Stimulated activated CD8-positive, alpha-beta memory T cell treated with anti-CD3 and anti-CD28 coated beads, Interleukin-15, amount 100 ng/mL, for 48 hours (primary cell): ENCODE measurements at places on chromosomes 4 and X.

GRCh38 chr4:107721436-107722100, 1.5 kb upstream of the PAPSS1 start:
- DNase-seq, result peak; percentile 37

GRCh38 chr4:112765317-112765974, 128.5 kb downstream of the LARP7 start:
- DNase-seq, result no peak

GRCh38 chr4:101367201-101367600, 19.9 kb upstream of the PPP3CA start:
- no peak for DNase-seq

DNA sequence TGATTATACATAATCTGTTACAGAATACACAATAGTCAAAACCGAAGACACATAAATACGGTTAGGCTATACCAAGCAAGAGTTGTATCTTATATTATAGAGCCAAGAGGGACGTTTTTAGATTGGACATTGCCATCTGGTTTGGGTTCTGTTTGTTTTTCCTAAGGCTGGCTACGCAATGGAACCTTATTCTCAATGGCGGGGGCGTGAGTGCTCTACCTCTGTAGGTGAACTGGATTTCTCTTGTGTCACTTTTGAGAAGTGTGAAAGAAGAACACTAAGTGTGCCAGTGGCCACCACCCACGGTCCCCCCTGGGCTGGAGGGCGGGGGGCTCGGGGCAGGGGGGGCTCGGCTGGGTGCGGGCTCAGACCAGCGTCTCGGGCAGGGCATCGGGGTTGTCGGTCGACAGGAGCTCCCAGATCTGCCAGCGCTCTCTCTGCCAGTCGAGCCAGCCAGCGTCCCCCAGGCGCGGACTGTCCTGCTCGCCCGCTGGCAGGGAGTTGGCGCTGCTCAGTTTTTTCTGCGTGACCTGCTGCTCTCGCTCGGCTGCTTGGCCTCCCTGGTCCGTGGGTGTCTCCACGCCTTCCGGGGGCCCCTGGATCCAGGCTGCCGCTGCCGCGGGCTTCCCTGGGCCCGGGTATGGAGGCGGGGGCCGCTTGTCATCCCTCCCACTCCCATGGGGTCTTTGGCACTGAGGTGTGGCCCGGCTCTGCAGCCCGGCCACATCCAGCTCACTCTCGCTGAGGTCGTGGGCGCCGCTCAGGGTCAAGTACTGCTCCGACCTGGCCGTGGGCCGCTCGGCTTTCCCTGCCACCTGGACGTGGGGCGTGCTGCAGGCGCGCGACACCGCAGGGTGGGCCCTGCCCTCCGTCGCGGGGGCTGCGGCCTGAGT, 27.6 kb downstream of the HCCS start:
- no peak for DNase-seq

- DNase-seq, result no peak
Measured at GRCh38 chr4:84269536-84270044, 229.5 kb downstream of the NKX6-1 start.

DNA sequence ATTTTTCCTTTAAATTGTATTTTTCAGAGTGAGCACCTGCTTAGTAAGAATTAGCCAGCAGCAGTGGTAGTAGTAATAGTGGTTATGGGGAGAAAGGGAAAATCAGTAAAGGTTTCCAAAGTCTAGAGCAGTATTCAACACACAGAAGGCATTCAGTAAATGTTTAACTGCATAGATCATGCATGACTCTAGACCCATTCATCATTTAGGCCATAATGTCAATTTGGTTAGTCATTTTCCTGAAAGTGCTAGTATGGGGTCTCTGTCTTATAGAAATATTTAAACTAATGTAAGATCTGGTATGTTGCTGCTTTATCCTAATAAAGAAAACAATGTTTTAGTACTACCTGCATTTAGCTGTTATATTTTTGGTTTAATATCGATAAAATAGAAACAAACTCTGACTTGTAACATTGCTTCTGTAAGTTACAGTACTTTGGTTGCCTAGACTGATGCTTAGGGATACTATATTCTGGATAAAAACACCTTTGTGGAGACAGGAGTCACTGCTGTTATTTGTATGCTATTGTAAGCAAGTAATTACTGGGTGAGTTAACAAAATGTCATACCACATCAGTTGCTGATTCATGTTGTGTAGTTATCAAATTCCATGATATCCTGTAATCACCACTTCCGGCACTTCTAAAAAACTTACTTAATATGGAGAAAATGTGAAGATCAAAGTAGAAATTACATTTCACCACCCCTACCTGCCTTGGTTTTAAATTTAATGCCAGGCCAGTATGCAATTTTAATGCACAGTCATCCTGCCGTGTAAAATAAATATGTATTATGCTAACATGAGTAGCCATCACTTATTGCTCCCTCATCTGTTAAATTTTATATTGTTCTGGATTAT, 115.8 kb upstream of the BMPR1B start:
- no peak for DNase-seq

GRCh38 chr4:136931781-136932180, 600.5 kb downstream of the PCDH18 start:
- DNase-seq, result no peak

- DNase-seq, result no peak
Measured at GRCh38 chr4:27964095-27964494, 1103.5 kb downstream of the STIM2 start.
